ENCODE measurements at places on chromosomes 7 and 10.

GRCh38 chr7:151035026-151035717 is 6.9 kb downstream of the ABCB8 start:
- DNase-seq = no peak

GRCh38 chr7:112981966-112982365 is 104.7 kb downstream of the GPR85 start:
- DNase-seq = no peak

DNA sequence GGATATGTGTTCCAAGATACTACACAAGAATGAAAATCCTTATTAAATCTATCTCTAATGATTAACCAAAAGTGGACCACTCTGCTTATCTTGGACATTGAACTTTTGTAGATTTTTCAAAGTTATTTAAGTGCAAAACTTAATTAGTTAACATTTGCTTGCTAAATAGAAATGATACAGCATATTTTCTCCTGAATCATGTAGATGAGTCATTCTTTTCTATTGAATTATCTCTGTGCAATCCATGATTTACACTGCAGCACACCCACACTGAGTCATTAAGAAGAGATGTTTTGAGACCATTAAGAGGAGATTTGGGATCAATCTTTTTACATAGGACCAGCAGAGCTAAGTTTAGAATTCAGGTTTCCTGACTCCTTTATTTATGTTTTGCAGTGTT is 6.6 kb upstream of the ABCC2 start:
- peak; percentile 10 for DNase-seq

DNA sequence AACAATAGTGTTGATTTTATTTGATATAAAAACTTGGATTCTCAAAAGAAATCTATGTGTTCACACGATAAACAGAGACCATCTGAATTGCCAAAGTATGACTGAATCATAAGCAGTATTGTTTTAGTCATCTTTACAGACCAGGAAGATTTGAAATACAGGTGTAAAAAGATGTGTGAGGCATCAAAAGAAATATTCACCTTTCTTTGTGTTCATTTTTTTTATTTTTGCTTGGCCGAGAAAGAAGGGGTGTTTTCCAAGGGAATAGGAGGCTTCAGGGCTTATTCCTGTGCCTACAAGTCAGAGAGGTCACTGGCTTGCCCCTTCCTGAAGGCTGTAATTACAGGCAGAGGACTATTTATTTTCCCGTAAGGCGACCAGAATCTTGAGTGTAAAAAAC is 37.3 kb downstream of the MET start:
- no peak for DNase-seq

GRCh38 chr7:70700055-70700940 is 431.6 kb upstream of the GALNT17 start:
- DNase-seq = no peak

- DNase-seq = no peak
These were observed 101.6 kb downstream of the DNAJB6 start for GRCh38 chr7:157438121-157439025.

DNA sequence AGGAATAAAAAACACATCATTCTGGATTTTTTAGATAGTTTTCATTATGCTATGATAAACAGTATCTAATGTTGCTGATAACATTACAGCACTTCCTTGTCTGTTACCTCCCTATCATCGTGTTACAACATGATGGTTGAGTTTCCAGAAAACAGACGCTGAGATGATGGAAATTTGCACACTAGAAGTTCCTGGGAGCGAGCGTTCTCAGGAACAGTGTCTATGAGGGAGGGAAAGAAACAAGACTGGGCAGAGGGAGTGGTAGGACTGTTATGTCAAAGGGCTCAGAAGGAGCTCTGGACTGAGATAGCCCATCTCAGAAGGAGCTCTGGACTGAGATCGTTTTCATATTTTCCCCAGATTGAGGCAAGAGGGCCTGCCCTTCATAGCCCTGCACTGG is 121.6 kb downstream of the REEP3 start:
- no peak for DNase-seq

GRCh38 chr7:79968077-79968648 is 166.5 kb upstream of the GNAI1 start:
- DNase-seq = no peak

GRCh38 chr10:23493711-23494110 is 54.8 kb downstream of the OTUD1 start:
- no peak for DNase-seq

DNA sequence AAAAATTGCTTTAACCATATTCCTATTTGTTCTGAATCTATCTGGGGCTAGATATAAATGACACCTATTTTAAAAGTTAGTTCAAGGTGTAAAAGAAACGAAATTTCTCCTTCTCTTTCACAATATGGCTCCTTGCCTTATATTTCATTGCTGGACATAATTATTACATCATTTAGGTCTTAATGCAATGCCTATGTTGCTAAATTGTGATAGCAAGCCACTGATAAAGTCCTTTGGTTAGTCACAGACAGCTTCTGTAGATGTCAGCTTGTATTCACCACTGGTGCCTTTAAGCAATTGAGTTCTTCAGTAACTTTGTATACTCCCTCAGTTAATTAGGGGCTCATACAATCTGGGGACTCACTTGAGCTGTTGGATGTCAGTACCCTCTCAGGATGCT is 1236.6 kb downstream of the GATA3 start:
- no peak for DNase-seq

GRCh38 chr10:45547207-45547606 is 125.4 kb downstream of the ZFAND4 start:
- no peak for DNase-seq

DNA sequence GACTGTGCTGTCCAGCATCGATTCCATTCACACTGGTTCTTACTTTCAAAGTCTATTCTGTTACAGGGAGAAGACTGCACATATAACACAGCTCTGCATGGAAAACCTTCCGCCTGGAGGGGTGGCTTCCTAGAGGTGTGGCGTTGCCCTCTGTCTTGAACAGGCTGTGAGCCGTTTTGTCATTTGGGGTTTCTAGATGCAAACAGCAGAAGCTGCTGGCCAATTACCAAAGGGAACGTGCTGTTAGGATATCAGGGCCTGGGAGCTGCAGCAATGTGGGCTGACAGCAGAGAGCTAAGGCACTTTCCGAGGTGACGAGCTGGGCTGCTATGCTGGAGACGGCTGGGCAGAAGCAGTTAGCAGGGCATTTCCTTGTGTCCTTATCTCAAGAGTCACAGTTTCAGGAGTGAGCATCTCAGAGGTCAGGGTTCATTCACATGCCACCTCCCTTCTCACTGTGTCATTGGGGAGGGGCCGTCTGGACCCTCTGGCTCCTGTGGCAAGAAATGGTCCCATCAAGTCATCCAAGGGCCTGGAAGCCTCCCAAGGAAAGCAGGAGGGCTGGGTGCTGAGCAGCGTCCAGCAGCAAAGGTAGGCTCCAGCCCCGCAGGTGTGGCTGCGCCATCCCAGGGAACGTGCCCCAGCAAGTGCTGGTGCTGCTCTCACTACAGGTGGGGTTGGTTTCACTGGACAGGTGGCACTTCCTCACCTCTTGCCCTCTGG is 106.5 kb downstream of the WDR37 start:
- no peak for DNase-seq

DNA sequence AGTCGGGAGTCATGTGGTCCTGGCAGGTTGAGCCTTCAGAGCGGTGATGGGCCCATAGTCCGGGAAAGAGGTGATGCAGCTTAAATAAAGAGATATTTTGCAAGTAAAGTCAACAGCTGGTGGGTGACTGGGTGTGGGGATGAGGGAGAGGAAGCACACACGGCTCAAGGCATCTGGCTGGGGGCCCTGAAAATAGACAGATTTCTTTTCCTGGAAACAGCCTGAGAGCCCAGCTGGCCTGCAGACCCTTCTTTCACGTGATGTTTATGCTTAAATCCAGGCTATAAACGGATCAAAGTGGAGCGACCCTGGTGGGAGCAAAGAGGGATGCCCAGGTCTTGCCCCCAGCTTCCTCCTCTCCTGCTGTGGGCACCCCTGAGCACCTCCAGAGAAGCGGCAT is 149.1 kb downstream of the TEX36 start:
- DNase-seq = no peak

GRCh38 chr10:51510231-51510630 is 189.2 kb downstream of the CSTF2T start:
- DNase-seq = no peak

GRCh38 chr7:148701414-148701813 is 2.7 kb downstream of the CUL1 start:
- DNase-seq = no peak

DNA sequence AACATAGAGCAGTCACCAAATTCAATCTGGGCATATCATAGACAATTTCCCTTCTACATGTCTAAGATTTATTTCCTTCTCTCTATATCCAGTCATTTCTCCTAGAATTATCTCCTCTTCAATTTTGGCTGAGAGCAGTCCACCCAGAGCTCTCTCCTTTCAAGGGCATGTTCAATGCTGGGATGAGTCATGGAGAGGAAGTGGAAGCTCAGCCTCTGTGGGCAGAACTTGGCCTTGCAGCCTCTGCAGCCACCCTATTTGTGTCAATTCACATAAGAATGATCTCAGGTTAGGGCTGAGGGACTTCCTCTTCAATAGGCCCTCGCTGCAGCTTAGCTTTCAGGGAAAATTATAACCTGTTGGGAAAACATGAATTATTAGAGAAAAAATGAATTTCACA is 560.8 kb downstream of the POM121L12 start:
- no peak for DNase-seq

DNA sequence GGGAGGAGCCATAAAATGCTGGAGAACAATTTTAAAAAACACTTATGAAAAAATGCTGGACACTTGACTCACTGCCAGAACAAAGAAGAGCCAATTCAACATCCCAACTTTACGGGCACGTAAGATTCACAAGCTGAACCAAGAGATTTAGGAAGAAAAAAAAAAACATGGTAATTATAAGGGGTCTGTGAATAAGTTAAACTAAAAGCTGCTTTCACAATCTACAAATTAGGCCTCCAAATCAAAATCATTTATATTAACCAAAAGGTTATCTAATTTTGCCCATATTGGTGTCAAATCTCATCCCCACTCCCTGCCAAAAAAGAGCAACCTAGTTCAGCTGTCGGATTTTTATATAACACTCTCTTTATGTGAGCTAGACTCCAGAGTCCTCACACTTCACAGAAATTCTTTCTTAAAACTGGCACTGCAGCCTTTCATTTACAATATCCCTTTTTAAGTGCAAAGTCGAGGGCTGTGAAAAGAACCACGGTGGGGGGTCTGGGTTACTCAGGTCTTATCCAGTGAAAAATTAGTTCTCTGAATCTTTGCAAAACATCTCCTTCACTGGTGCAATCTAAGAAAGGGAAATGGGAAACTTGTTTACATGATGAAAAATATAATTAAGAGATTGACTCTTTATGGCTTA is 30.4 kb upstream of the DGKI start:
- DNase-seq = no peak

- DNase-seq = no peak
These were observed 51.4 kb downstream of the PCGF5 start for GRCh38 chr10:91271886-91272285.

All from T-helper 2 cell (primary cell).